ENCODE measurements at places on chromosomes 6 and 20.

DNA sequence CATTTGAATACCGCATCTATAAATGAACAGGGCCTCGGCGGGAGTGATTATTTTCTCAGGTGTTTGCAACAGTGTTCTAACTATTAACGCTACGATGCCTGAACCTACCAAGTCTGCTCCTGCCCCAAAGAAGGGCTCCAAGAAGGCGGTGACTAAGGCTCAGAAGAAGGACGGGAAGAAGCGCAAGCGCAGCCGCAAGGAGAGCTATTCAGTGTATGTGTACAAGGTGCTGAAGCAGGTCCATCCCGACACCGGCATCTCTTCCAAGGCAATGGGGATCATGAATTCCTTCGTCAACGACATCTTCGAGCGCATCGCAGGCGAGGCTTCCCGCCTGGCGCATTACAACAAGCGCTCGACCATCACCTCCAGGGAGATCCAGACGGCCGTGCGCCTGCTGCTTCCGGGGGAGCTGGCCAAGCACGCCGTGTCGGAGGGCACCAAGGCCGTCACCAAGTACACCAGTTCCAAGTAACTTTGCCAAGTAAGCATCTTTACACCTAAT lies 70.9 kb downstream of the HFE start:
- peak; percentile 67 for DNase-seq

GRCh38 chr20:17530716-17531664 lies at the start of gene BFSP1:
Gene BFSP1, minus strand, starts transcription at chr20:17531379. Its CDS starts 50 bp downstream, at chr20:17531329.
- peak; percentile 68 for DNase-seq

DNA sequence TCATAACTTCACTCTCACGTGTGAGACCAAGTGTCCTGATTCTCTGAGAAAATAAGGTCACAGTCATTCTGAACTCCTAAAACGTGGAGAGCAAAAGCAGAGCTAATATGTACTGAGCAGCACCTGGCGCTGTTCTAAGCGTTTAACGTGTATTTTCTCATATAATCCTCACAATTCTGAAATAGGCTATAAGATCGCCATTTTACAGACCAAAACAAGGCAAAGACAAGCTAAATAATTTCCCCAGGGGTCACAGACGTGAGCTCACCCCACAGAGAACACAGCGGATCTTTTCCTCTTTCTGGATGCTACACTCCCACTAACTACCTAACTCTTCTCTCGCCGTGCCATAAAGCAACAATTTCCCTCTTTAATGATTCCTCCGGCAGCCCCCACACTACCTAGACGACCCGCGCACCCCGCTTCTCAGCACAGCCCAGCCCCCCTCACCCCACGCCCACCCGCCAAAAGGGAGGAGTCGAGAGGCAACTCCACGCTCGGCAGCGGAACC lies 636 bp downstream of the SUPT3H start:
- DNase-seq, result no peak

DNA sequence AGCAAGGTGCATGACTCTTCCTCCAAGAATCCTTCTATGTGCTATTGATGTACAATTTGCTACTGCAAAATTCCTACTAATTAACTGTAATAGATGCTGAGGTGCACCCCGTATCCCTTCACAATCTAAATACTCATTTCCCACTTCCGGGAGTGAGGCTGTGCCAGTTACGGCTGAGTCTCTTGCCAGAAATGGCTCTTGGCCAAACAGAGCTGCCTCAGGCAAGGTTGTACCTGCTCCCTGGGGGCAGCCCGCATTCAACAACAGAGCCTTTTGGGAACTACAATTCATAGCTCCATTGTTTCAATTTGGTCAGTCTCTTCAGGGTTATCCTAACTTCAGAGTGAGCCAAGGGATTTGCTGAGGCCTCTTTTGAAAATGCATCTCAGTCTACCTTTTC lies 789.8 kb upstream of the MAP3K7 start:
- peak; percentile 28 for DNase-seq

DNA sequence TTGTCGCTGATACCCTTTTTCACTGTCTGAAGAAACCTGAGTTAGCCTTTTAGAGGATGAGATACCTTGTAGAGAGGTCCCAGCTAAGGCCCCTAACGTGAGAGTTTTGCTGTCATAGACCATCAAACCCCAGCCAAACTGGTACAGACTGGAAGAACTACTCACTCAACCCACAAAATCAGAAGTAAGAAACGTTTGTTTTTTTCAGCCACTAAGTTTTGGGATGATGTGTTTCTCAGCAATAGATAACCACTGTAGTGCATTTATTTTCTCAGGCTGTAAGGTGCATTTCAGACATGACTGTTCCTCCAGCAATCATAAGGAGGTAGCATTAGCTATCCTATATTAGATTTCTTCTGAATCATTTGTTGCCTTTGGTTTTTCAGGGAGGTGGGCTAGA lies 407.3 kb upstream of the FLRT3 start:
- no peak for DNase-seq

GRCh38 chr6:135212020-135212806 lies 31.1 kb downstream of the MYB start:
- no peak for DNase-seq

DNA sequence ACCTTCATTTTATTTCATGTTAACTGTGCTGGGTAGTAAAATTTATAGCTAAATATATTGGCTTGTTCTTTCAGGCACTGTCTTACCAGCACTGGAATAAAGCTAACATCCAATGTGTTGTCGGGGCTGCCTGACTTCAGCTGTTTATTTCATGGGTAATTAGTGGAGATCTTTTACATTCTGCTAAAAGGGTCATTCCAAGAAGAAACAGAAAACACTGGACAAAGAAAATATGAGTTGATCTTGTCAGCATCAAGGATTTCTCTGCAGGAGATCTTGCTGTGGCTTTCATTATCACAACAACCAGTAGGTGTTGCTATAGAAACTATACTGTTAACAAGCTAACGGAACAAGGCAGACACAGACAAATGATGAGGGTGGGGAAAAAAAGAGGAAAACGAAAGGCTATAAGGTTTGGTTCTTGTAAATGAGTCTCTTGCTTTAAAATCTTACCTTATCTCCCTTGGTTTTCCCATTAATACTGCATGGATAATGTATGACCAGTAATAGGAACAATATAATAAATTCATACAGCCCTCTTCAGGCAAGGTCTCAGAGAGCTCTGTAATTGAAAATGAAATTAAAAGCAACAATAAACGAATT lies 206.8 kb downstream of the SIM1 start:
- DNase-seq, result no peak

DNA sequence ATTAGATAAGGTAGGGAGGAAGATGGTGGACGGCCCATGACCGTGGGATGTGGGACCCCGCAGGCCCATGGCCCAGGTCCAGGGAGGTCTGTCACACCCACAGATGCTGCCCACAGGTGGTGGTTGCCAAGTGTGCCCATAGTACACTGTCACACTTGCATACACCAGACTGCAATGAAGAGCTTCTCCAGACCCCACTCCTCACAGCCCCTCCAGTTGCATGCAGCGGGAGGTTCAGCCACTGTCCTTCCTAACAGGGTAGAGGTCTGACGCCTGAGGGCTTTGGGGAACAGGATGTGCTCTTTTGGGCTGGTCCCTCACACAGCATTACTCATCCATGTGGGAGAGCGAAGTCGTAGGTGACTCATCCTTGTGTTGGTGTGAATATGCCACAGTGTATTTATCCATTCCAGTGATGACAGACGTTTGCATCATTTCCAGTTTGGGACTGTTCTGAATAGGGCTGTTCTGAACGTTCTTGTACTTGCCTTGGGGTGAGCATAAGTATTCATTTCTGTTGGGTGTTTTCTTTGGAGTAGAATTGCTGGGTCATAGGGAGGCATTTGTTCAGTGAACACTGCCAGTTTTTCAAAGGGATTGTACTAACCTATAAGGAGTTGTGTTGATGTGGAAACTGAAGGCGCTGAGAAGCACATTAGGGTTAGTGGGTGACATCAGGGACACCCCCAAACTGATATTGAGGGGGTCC lies 10.1 kb upstream of the PYGB start:
- no peak for DNase-seq

GRCh38 chr6:128073389-128073788 lies 172.5 kb upstream of the THEMIS start:
- no peak for DNase-seq

DNA sequence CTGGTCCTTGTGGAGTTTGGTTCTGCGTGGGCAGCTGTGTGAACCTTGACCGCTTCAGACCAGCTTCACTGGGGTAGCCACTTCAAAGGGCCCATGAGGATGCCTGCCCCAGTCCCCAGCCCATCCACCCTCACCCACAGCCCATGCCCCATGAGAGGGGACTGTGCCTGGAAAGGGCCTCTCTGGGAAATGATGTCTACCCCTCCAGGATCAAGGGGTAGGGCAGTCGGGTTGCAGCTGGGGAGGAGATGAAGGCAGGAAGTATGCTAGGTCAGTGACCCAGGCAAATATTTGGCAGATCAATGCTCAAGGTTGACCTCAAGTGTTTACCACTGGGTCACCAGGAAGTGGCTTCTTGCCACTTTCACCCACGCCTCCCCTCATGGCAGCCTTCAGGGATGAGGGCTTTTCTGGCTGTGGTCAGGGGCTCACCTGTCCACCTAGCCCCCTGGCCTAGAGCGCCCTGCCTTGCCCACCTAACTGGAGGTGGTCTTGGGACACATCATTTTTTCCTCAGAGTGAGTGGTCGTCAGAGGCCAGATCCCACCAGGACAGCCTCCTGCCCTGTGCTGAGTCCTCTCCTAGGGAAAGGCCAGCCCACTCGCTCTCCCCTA lies 109.5 kb downstream of the SNX5 start:
- no peak for DNase-seq

DNA sequence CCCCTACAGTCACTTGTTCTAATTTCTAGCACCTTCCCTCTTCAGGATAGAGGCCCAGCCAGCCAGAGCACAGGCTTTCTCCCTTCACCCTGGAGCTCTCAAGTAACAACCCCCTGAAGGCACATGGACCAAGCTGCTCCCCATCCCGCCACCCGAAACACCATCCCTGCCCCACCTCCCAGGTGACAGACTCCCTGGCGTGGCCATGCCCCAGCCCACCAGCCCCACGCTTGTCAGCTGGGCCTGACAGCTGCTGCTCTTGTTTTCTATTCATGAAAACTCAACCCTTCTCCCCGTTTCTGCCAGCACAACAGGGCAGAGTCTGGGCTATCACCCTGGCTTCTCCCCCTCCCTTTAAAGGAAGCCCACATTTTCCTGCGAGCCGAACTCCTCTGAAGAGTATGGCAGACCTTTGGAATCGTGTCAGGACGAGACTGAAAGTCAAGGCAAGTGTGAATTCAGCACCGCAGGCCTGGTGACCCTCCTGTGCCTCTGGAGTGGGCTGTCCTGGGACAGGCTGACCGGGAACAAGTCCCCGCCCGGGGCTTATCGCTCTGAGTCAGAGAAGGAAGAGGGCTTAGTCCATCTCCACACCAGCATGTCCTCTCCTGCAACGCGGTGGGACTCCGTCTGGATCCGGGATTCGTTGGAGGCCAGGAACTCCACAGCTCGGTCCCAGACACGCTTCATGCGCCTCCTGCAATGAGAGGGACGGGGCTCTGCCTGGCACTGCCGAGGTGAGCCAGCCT lies 16.7 kb downstream of the LEMD2 start:
- no peak for DNase-seq

DNA sequence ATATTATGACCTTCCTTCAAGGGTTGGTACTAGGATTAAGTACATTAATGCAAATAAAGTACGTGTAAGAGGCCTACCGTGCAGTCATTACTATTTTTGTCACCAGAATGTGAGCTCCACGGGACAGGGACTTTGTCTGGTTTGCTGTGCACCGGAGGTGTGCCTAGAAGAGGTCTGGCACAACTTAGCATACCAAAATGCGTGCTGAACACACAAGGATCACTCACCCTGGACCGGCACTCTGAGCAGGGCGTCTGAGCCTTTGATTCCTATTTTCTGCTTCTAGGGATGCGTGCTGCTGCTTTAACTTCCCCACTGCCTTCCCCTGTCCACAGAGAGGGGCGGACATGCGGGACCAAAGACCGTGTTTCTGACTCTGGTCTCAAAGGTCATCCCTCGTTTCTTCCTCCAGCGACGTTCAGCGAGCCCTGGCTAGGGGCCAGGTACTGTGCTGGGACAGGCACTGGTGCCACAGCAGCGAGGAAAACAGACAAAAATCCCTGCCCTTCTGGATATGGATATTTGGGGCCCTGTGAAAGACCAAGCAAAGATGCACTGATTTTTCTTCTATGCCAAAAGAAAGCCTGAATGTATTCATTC lies 222.7 kb downstream of the BMP7 start:
- no peak for DNase-seq
